ENCODE measurements at places on chromosomes 11 and 22. TPM values are rescaled to one million over a fixed set of nuclear protein-coding genes. Genes with fewer than 3 reads are reported as not detected.

DNA sequence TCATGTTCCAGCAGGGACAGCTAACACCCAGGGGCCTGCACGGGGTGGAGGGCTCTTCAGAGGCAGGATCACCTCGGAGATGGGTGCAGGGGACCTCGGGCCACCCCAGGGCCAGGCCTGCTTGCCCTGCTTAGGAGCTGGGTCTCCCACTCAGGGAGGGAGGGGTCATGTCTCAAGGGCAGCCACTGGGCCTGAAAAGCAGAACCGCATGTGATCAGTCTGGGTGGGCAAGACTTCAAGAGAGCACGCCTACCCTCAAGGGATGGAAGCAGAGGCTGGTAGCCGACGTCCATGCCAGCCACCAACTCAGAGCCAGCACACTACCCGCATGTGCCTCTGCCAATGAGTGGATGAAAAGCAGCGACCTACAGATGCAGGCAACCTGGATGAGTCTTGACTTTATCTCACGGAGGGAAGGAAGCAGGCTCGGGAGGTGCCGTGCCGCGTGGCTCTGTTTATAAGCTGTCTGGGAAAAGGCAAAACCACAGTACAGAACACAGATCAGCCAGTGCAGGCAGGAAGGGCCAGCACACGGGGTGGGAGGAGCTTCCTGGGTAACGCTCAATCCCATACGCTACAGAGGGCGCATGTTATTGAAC lies 16.0 kb downstream of the TBX1 start:
- H3K4me1 ChIP-seq = peaks cover 5% of the 10 kb centered on the region
- no peak overlapping the region for H3K27ac ChIP-seq
- peaks cover 20% of the 10 kb centered on the region for H3K27me3 ChIP-seq
- peak; percentile 68 for DNase-seq
- no peaks in the 10 kb centered on the region for H3K36me3 ChIP-seq
- no peak overlapping the region for H3K4me3 ChIP-seq

DNA sequence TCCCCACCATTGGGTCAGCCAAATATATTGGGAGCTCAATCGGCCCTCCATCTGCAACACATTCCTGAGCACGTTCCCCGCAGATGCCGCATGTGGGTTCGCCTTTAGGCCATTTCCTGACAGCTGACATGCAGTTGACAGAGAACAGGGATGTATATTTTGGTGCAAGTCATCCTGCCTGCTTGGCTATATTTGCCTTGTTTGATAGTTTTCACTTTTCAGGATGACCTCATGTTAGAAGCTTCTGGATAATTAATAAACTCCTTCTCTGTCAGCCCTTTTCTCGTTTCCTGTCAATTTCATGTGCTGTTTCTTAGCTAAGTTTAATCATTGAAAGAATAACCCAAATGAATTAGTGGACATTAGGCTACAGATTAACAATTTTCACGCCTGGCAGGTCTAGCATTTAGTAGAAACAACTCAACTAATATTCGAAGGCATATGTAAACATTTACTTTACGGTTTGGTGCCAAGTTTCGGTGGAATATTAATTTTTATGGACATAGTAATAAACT lies 105.8 kb upstream of the SLC5A12 start:
- H3K27ac ChIP-seq = peak overlapping the region; percentile 68
- no peak for DNase-seq
- H3K27me3 ChIP-seq = no peaks in the 10 kb centered on the region
- H3K36me3 ChIP-seq = peaks cover 8% of the 10 kb centered on the region
- H3K4me1 ChIP-seq = peaks cover 18% of the 10 kb centered on the region
- H3K4me3 ChIP-seq = no peak overlapping the region

- no peak overlapping the region for H3K27ac ChIP-seq
- no peak for DNase-seq
Observed at GRCh38 chr11:102783720-102784119, 3.3 kb upstream of the MMP10 start.

GRCh38 chr11:95153857-95154246 lies 64.2 kb downstream of the ENDOD1 start:
- peaks cover 61% of the 10 kb centered on the region for H3K4me1 ChIP-seq
- H3K4me3 ChIP-seq = no peak overlapping the region
- no peaks in the 10 kb centered on the region for H3K36me3 ChIP-seq
- no peaks in the 10 kb centered on the region for H3K27me3 ChIP-seq
- no peak overlapping the region for H3K27ac ChIP-seq

The CNIH2 gene
- total RNA-seq = 2.5 TPM

The CABP4 gene
- total RNA-seq = not detected

The MMP7 gene
- total RNA-seq = 0.51 TPM

The ADAMTS15 gene
- total RNA-seq = 16.8 TPM

The OR8K1 gene
- not detected for total RNA-seq
